A549 treated with GW870086 at 1 μM for 4 hours (cell line): ENCODE measurements at places on chromosomes 1 and 21. TPM values are rescaled to one million over a fixed set of nuclear protein-coding genes. Genes with fewer than 3 reads are reported as not detected.

Gene AKR7A3
- total RNA-seq, result 0.11 to 0.21 TPM (median 0.16 TPM) in 4 of 5 replicates, not detected in the other

Gene B3GALT5
- 0.08 to 0.19 TPM (median 0.15 TPM) in 5 replicates for total RNA-seq

Gene PODN
- not detected in 5 replicates for total RNA-seq

Gene S100A9
- total RNA-seq, result 0.31 to 1.4 TPM (median 1.2 TPM) in 5 replicates

Gene TRIM45
- 0.66 to 1.7 TPM (median 1.3 TPM) in 5 replicates for total RNA-seq

Gene GJC2
- total RNA-seq, result 0.17 to 0.53 TPM (median 0.40 TPM) in 5 replicates

Gene CRNN
- total RNA-seq, result not detected in 5 replicates

Gene RAB3B
- 4.8 to 8.5 TPM (median 6.8 TPM) in 5 replicates for total RNA-seq

Gene RNF223
- total RNA-seq, result 0.14 to 0.42 TPM (median 0.31 TPM) in 5 replicates

Gene HSD11B1
- total RNA-seq, result 0.09 to 0.65 TPM (median 0.26 TPM) in 3 of 5 replicates, not detected in the others

Gene C1orf21
- total RNA-seq, result 8.2 to 11.0 TPM (median 10.3 TPM) in 5 replicates

Gene LRRC40
- 7.5 to 11.2 TPM (median 9.6 TPM) in 5 replicates for total RNA-seq

Gene CD34
- total RNA-seq, result not detected in 5 replicates

Gene DCDC2B
- not detected in 5 replicates for total RNA-seq

Gene LAD1
- 0.61 to 1.1 TPM (median 0.80 TPM) in 5 replicates for total RNA-seq

Gene GIPC2
- total RNA-seq, result 0.05 TPM in 1 of 5 replicates, not detected in the others
